ENCODE measurements at places on chromosomes 2 and 18. TPM values are rescaled to one million over a fixed set of nuclear protein-coding genes. Genes with fewer than 3 reads are reported as not detected.

DNA sequence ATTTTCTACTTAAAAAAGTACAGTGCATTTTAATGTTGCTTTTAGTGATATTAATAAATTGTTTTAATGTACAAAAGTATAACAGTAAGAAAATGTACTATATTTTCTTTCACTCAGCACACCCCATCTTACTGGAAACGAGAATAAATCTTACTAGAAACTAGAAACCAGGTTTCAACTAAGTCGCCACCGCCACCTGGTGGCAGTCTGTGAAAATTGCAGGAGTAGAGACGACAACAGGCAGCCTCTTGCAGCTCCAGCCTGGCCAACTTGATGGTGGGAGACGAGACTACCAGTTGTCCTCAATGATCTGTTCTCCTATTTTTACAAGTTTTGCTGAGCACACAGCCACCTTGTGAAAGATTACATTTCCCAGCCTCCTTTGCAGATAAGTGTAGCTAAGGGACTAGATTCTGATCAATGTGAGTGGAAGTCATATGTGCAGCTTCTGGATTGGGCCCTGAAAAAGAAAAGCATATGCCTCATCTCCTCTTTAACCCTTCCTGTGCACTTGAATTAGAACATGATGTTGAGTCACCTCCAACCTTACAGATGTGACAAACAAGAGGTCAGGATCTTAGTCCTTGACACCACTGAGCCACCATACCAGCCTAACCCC, 8.7 kb downstream of the OTOF start:
- DNase-seq = peak; percentile 45

- no peak for DNase-seq
Observed at GRCh38 chr2:25743132-25743830, 69.9 kb upstream of the DTNB start.

DNA sequence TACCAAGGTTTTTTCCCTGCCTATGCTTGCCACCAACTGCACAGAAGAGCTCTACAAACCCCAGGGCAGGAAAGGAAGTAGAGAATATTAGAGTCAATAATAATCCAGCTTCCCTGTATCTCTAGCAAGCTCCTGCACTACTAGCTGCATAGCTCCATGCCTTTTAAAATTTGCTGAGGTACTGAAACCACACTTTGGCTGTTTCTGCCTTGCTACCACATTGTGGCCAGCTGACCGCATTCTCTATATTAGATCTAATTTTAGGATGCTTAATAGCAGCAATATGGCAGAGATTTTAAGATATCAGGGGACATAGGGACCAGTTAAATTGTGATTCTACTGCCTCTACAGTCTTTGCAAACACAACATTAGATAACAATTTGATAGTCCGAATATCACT, 534.6 kb downstream of the MBD2 start:
- no peak for DNase-seq

GRCh38 chr2:25757906-25758305, 84.5 kb upstream of the DTNB start:
- no peak for DNase-seq

DNA sequence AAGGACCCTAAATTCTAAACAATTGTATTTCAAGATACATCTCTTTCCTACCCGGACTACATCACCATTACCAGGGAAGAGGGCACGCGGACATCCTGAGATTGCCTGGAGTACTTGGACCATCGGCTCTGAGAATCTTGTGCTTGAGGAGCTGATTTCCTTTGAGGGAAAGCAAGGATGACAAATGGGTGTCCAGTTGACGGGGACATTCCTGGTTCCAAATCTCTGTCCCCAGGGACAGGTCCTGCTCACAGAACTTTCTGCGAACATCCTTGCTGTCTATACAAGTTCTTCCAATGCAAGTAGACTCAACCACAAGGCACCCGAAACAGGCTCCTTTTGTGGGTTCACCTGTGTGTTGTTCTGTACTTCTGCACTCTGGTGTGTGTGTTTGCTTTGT, 289.5 kb upstream of the MYT1L start:
- DNase-seq = no peak

DNA sequence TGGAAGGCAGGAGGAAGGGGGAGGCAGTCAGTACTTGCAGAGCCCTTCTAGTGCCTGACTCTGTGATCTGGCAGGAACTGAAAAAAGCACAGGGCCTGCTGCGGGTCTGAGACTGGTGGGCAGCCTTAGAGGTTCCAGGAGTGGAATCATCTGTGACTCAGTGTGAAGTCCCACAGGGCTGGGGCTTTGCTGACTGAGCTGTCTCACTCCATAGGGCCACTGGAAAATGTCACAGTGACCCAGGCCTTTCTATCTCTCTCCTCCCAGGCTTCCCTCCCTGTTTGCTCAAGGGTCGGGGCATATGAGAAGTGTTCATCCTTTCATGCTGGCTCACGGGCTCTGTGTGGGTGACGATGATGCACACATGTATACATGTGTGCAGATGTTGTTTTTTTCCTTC, 47.1 kb upstream of the ZFP36L2 start:
- peak; percentile 84 for DNase-seq

The NDUFAF7 gene
- total RNA-seq = 25.2 TPM

The ELOA2 gene
- not detected for total RNA-seq

The CIB4 gene
- total RNA-seq = not detected

DNA sequence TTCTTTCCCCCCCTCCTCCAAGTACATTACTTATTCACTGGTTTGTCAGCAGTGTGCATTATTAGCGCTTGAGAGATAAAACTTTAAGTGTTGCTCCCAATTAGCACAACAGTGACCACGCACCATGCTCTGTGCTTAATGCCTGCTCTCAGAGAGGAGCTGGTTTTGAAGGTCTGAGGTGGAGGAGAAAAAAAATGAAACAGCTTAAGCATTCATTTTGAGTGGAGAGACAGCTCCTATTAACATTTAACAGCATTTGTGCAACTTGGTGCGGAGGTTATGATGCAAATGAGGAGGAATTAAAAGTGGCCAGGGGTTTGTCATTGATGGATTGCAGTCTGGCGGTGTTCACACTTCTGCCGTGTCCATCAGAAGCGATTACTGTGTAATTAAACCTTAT, 141.8 kb downstream of the FIGN start:
- no peak for DNase-seq

- DNase-seq = no peak
Observed at GRCh38 chr2:158315000-158315399, 141.6 kb downstream of the CCDC148 start.

- DNase-seq = peak; percentile 59
Observed at GRCh38 chr2:11811036-11811654, 64.7 kb downstream of the LPIN1 start.

DNA sequence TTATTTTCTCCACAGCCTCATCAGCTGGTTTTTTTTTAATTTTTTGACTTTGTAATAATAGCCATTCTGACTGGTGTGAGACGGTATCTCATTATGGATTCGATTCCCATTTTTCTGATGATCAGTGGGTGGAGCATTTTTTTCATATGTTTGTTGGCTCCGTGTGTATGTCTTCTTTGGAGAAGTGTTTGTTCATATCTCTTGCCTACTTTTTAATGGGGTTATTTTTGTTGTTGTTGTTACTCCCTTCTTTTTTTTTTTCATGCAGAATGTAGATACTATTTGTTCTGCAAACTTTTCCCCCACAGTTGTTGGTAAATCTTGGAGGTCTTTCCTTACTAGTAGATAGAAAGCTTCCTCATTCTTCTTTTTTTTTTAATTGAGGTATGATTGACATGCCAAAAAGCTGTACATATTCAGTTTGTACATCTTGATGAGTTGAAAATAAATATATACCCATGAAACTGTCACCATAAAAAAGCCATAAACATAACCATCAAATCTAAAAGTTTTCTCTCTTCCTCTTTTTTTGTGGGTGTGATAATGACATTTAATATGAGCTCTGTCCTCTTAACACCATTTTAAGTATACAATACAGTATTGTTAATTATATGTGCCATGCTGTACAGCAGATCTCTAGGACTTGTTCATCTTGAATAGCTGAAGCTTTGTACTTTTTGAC, 21.8 kb upstream of the NT5DC4 start:
- DNase-seq = no peak

DNA sequence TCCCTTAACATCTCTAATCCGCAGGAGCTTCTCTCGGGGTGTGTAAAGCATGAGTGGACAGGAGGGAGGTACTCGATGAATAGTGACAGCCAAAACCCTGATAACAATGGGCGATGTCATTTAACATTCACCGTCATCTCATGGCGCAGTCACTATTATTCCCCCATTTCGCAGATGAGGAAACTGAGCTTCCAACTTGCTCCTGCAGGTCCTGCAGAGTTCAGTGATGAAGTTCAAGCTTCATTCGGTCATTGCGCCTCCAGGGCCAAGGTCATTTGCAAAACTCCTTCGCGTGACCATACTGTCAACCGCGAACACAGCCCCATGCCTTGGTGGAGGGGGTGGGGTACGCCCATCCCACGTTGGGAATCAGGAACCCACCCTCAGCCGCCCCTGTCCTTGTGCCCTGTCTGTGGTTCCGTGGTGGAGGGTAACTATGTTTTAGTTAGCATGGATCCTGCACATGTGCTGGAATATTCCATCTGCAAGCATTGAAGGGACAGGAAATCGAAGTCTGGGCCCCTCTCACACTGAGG, 215.5 kb downstream of the TFCP2L1 start:
- no peak for DNase-seq

- no peak for DNase-seq
Observed at GRCh38 chr2:205689820-205690219, 7.5 kb downstream of the NRP2 start.

DNA sequence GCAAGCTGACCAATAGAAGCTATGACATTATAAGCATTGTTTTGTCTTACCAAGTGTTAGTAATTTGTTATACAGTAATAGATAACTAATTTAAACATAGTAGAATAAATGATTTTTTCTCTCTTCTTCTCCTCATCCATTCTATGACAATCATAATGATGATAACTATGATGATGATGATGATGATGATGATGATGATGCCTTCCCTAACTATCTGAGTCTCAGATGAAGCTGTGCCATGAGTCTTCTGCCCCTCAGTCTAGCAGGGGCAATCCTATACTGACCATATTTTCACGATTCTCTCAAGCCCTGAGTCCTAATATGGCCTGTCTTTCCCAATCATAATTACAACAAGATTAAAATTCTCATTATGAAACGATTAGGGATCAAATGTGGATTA, 1369.0 kb downstream of the LRP1B start:
- DNase-seq = no peak
